ENCODE measurements at places on chromosomes 3 and 15. TPM values are rescaled to one million over a fixed set of nuclear protein-coding genes. Genes with fewer than 3 reads are reported as not detected.

DNA sequence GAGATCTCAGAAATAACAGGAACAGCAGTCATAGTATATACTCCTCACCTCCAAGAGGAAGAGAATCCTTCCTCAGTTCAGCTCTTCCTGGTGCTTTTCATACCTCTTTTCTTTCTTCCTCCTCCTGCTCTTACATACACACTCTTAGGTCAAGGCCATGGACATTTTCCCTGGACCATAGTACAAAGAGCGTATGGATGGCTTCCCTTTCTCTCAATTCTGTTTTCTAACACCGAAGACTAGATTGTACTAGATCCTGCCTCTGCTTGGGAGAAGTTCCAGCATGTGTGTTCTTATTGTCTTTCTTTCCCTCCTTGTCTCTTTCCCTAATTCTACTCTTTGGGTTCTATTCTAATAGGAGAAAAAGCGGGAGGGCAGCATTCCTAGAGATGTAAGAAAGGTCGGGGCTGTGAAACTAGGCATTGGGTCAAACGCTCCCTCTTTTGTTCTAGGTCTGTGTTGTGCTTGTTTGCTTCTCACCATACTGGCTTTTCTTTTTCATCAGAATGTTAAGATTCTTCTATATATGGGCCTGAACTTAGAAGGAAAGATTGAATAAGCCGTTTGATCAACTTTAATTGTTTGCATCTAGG lies 77.4 kb downstream of the VPS8 start:
- H3K4me3 ChIP-seq = no peak overlapping the region
- no peak for DNase-seq
- H3K27me3 ChIP-seq = no peaks in the 10 kb centered on the region
- peaks cover 20% of the 10 kb centered on the region for H3K36me3 ChIP-seq

- no peak overlapping the region for H3K4me3 ChIP-seq
- no peaks in the 10 kb centered on the region for H3K27me3 ChIP-seq
- H3K27ac ChIP-seq = no peak overlapping the region
- no peaks in the 10 kb centered on the region for H3K36me3 ChIP-seq
Measured at GRCh38 chr3:139797724-139798343, 120.1 kb upstream of the NMNAT3 start.

Gene IQSEC1
- total RNA-seq = 47.7 TPM

DNA sequence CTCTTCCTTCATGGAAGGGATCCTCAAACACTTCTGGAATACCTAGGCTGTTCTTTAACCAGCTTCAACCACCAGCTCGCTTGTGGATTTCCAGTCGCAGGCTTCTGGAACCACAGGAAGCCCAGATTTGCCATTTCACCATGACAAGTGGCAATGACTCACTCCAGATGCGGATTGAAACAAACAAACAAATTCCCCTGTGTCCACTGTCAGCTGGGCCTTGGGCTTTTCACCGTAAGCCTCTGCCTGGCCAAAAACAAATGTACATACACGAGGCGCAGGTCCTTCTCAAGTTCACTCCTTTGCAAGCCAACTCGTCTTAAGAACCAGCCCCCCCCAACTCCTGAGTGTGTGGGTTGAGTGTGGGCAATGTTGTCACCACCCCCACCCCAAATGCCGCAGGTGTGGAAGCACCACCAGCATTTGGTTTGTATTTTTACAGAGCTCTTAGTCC lies 8.8 kb downstream of the BCL6 start:
- H3K27me3 ChIP-seq = no peaks in the 10 kb centered on the region
- peaks cover 28% of the 10 kb centered on the region for H3K4me1 ChIP-seq
- DNase-seq = no peak

GRCh38 chr15:68553994-68554720 lies 24.6 kb upstream of the CORO2B start:
- H3K27ac ChIP-seq = no peak overlapping the region
- no peaks in the 10 kb centered on the region for H3K36me3 ChIP-seq
- peaks cover 37% of the 10 kb centered on the region for H3K27me3 ChIP-seq
- H3K4me3 ChIP-seq = no peak overlapping the region
- H3K4me1 ChIP-seq = peaks cover 9% of the 10 kb centered on the region

- no peak overlapping the region for H3K27ac ChIP-seq
- DNase-seq = no peak
- no peaks in the 10 kb centered on the region for H3K27me3 ChIP-seq
- H3K36me3 ChIP-seq = no peaks in the 10 kb centered on the region
Measured at GRCh38 chr3:99396651-99397275, 241.6 kb upstream of the COL8A1 start.

DNA sequence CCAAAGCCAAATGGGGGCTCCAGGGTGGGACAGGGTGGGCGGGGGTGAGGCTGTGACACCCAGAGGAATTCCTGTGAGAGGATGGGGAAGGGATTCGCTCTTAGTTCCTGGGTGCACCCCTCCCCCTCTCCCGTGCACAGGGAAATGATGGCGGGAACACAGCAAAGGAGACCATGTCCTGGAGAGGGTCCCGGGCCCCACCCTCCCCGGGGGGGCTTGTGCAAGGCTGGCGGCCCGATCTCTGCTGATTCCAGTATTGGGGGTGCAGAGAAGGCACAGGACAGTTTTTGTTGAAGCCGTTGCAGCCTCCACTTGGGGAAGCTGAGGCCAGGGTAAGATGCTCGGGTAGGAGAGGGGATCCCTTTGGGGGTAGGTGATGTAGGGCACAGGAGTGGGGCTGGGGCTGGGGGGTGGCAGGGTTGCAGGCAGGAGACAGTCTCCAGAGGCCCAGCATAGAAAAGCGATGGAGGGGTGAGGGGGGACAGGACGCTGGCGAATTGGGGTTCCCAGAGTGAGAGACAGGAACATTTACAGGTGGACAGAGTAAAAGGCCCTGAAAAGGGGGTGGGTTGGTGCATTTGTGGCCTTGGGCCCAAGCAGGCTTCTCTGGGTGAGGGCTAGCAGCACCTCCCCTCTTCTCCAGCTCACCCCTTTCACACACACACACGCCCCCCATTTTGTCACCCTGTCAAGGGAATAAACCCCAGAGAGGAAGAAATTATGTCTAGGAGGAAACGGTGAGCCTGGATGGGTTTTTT lies 38.5 kb downstream of the HMCES start:
- DNase-seq = no peak
- no peaks in the 10 kb centered on the region for H3K36me3 ChIP-seq
- peak overlapping the region; percentile 79 for H3K27ac ChIP-seq
- H3K27me3 ChIP-seq = no peaks in the 10 kb centered on the region
- peaks cover 26% of the 10 kb centered on the region for H3K4me1 ChIP-seq

DNA sequence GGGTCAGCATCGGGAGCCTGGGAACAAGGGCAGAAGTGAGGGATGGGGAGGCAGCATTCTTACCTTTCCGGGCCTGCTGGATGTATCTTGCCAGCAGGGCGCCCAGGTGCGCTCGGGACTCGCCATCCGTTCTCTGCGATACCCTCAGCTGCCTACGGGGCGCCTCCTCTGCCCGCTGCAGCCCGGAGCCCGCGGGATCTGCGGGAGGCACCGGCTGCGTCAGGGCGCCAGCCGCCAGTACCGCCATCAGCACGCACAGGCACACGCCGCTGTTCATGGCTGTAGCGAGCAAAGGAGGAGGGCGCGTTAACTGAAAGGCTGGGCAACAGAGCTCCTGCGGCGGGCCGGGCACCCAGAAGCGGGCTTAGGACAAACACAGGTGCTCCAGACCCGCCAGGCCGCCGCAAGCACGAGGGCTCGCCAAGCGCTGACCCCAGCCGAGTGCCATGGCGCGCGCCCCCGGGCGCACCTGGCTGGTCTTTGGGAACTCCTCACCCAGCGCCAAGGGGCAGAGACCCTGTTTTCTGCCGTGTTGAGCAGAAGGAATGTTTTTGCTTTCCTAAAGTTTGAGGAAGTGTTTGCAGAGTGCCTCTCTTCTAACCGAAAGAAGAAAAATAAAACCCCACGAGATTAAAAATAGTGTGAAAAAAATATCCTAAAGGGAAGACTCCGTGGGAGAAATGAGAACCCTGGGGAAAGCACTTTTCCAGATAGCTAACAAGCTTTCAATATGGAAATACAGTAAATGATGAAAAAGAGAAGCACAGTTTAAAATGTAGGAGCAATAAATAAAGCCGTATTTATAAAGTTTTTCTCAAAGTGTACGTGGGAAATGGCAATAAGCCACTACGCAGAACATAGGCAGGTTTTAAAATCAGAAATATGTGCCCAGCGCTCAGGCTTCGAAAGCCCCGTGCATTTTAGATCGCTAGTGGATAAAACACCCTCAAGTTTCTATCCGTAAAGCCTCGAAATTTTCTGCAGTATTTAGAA lies 2.3 kb downstream of the CCK start:
- no peak for DNase-seq
- peaks cover 41% of the 10 kb centered on the region for H3K27me3 ChIP-seq
- peak overlapping the region; percentile 74 for H3K4me3 ChIP-seq
- no peak overlapping the region for H3K27ac ChIP-seq
- H3K36me3 ChIP-seq = no peaks in the 10 kb centered on the region
- peaks cover 22% of the 10 kb centered on the region for H3K4me1 ChIP-seq

Gene CTXN2
- not detected for total RNA-seq

Gene FGF7
- total RNA-seq = 0.23 TPM

Gene ERC2
- not detected for total RNA-seq

Gene FSIP1
- 0.30 TPM for total RNA-seq

- no peaks in the 10 kb centered on the region for H3K27me3 ChIP-seq
- peaks cover 61% of the 10 kb centered on the region for H3K4me1 ChIP-seq
- no peaks in the 10 kb centered on the region for H3K36me3 ChIP-seq
- peak within 1 kb of the TSS; percentile 95 for H3K27ac ChIP-seq
Measured at GRCh38 chr3:129439817-129440617, at the start of the genes IFT122 and MBD4. TSS of gene IFT122 (plus strand) at chr3:129440224. CDS start at chr3:129440331, 107 bp downstream. TSS of gene MBD4 (minus strand) at chr3:129439948. CDS start at chr3:129439833, 115 bp downstream.
